NCI-H524 (cell line): ENCODE measurements at places on chromosomes 3 and 15.

- DNase-seq, result no peak
Measured at GRCh38 chr3:127682561-127682960, 9.8 kb downstream of the ABTB1 start.

DNA sequence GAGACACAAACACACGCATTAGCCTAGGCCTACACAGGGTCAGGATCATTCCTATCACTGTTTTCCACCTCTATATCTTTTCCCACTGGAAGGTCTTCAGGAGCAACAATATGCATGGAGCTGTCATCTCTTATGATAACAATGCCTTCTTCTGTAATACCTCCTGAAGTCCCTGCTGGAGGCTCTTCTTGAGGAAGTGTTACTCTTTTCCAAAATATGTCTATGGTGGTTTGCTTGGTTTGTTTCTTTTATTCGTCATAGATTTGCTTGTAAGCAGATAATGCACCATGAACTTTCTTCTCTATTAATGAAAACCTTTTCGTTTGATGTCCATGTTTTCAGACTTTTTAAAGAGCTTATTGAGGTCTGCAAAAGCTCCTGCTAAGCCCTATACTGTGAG, 109.3 kb downstream of the GMPS start:
- DNase-seq, result no peak

- no peak for DNase-seq
Measured at GRCh38 chr3:102353148-102353547, 81.7 kb upstream of the ZPLD1 start.

DNA sequence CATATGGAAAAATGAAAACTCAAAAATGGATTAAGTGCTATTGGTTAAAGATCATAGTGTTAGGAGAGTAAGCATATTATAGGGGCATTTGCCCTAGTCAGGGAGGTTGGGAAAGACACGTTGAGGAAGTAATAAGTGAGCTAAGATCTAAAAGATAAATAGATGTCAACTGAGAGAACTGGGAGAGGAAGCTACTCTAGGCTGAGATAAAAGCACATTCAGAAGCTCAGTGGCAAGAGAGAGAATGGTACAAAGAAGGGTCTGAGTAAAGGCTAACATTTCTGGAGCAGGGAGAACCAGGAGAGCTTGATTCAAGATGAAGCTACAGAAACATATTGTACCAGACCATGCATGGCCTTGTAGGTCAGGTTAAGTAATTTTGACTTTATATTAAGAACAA, 63.9 kb downstream of the TRPC1 start:
- no peak for DNase-seq
